ENCODE measurements at places on chromosomes 2 and 18.

DNA sequence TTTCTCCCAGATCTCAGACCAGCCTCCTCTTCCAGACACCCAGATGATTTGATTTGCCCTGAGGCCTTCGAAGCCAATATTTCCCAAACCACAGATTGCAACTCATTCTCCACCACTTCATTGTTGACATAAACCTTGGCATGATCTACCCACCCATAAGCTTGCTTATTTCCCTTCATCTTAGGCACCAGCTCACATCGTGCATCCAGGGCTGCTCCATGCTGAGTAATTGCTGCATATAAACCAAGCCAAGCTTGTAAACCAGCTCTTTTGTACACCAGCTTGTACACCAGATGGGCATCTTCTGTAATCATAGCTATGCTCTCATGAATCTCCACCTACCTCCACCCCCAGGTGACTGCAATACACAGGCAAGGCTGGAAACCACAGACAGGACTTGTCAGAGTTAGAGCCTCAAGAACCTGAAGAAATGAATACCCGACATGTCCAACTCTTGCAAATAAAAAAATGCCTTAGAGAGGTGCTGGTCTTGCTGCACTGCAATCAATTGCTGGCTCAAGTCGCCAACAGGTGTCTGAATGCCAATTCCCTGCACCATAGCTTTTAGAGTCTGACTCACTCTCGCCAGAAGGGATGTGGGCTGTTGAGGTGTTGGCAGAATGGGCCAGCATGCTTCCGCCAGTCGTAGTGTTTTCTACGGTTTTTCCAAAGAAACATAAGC lies 31.5 kb downstream of the TRABD2A start:
- no peak for DNase-seq

DNA sequence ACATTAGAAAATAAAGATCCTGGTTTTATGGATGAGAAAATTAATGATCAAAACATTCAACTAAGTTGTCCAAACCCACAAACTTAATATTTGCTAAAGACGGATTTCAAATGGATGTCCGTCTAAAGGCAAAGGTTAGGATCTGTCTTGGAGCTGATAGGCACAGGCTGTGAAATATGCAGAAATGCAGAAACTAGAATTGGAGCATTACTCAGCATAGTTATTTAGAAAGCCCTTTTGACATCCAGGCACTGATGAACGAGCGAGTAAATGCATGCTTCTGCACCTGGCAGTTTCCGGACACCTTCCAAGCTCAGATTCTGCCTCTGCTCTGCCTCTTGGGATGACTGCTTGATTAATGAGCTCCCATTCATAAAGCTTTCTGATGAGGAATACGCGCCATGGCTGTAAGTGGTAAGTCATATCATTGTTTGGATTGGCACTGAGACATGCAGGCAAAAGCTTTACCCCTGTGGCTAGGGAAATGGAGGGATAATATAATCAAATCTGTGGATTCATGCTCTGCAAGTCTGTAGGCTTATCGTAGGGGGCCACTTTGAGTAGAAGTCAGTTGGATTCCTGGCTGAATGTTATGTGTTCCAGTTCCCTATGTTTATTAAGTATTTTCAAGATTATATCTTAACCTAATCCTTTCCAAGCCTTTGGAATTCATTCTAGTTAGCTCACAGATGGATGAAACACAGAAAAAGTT lies 2176.3 kb upstream of the CELF4 start:
- DNase-seq, result no peak

DNA sequence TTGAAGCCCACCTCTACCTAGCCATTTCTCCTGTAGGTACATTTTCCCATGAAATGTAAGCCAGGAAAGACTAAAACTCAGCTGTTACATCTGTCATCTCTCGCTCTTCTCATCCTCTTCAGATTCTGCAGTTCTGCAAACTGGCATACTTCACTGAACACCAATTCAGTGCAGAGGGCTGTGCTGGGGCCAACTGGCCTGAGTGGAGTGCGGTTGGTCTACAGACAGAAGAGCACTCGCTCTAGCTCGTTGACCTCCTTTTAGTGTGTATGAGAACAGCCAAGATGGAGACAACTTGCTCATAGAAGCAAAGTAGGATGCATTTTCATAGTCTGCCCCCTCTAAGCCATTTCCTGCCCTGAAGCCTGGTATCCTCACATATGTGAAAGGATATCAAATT lies 862.6 kb downstream of the BCL11A start:
- DNase-seq, result no peak

GRCh38 chr18:64202210-64202836 lies 53.4 kb upstream of the LINC00305 start:
- DNase-seq, result no peak

DNA sequence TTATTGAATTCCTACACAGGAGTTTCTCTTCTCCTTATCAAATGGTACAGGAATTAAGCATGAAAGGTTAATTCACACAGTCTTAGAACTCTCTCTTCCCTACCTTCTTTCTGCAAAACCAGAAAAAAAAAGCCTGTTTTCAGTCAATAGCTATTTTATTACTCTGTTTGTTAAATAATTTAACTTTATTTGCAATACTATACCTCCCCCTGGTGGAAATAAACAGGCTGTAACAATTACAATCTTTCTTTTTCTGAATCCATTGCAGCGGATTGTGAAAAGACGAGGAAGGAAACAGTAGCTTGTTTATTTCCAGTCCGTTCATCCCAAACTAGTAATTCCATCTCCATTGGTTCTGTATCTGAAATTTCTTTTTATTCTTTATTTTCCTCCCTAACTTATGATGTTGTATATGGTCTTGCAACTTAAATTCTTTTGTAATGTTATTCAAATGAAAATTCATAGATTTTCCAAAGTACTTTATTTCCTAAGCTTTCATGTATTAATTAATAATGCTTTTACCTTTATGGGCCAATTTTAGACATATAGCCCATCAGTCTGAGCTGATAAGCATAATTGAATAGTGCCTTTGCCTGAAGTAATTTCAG lies 165.2 kb downstream of the SH3BP4 start:
- DNase-seq, result no peak

- no peak for DNase-seq
Observed at GRCh38 chr2:40127146-40127545, 324.7 kb downstream of the SLC8A1 start.

DNA sequence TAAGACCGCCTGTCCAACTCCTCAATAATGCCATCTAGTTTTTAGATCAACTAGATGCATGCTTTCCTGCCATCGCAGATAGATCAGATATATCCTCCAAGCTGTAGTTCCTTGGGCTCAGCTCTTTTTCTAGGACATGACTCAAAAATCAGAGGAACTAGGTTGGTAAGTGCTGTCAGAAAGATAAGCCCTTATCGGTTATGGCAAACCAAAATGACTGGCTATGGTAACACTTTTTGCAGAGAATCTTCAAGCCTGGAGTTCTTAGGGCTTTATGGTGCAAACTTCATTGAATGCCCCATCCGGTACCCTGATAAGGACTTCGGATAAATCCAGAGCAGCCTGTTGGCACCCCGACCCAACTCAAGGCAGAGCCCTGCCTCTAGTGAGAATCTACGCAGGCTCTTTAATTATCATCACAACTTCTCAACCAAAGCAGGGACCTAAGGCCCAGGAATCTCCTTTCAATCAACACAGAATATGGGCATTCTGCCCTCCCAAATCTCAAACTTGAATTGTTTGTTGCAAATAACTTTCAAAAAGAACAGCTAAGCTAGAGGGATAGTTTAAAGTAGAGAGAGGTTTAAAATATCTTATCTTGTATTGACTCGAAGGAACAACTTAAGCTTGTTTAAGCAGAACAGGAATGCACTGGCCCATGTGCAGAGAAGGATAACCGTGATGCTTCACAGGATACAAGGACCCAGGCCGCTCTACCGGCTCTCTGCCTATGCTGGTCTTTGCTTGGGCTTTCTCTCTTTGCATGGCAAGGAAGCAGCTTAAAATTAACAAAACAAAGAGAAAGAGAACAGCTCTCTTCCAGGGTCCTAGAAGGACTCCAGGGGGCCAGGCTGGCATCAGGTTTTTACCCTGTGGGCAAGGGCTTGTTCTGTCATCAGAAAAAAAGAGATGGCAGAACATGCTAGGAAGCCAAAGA lies 3.4 kb upstream of the CYP1B1 start:
- DNase-seq, result no peak

DNA sequence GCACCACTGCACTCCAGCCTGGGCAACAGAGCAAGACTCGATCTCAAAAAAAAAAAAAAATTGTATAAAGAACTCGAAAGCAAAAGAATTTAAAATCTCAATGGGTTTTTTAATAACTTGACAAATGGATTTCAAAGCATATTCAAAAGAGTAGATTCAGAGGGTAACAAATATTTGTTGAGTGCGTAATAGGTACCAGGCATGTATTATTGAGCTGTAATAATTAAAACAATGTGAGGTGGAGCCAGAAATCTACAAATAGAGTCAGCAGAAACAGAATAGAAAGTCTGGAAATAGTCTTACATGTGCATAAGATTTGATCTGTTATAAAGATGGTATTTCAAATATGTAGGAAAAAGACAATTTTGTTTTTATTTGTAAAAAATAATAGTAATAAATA lies 19.1 kb upstream of the RAB11FIP5 start:
- DNase-seq, result no peak

- DNase-seq, result no peak
Observed at GRCh38 chr2:26959331-26959730, 11.1 kb upstream of the MAPRE3 start.

GRCh38 chr18:13457327-13457726 lies 238.8 kb downstream of the LDLRAD4 start:
- no peak for DNase-seq

- no peak for DNase-seq
Observed at GRCh38 chr2:156340804-156341451, 8.4 kb upstream of the NR4A2 start.

DNA sequence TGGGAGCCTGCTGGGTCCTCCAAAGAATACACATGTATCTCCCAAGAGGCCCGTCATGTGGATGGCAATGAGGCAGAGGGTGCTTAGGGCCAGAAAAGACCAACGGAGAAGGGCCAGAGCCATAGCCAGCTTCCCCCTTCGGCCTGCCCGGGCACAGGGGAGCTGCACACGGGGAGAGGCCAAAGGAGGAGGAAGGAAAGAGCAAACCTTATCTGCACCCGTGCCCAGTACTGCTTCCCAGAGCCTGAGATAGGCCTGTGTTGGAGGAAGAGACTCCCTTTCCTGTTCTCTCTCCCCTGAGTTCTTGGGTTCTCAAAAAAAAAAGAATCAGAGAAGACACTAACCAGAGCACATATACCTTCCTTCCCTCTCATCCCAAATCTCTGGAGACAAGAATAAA lies 250.3 kb downstream of the ANAPC1 start:
- no peak for DNase-seq

DNA sequence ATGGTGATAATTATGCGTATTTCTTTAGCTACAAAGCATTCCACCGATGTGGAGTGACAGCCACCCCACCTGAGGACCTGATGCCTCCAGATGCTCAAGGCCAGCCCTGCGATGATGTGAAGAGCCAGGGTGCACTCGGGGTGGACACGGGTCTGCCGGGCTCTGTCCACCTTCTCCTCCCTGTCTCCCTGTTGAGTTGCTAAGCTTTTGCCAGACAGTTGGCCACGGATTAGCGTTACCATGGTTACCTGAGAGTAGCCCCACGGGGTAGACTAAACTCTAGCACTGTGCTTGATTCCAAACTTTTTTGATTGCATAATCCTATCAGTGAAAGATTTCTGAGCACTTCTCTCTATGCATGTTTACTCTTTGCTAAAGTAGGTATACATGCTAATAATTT lies 86.2 kb downstream of the SMIM21 start:
- no peak for DNase-seq

DNA sequence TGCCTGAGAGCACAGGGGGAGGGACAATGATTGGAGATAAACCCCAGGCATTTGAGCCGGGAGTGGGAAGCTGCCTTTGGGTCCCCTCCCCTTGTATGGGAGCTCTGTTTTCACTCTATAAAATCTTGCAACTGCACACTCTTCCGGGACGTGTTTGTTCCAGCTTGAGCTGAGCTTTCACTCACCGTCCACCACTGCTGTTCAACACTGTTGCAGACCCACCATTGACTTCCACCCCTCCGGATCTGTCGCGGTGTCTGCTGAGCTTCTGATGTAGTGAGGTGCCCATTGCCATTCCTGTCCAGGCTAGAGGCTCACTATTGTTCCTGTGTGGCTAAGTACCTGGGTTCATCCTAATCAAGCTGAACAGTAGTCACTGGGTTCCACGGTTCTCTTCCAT lies 231.6 kb upstream of the CWC22 start:
- no peak for DNase-seq

DNA sequence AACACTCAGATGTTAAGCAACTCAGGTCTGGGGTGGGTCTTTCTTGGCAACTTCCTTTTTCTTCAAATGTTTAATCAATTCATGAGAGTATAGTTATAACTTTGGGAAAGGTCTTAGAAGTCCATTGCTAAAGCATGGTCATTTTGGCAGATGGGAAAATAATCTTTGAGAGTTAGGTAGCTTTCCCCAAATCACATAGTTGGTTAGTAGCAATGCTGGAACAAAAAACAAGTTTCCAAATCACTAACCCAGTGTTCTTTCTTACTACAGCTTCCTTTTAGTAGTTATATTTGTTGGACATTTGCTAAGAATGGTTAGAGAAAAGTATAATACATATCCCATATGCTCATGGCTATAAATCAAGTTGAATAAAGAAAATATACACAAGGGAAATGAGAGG lies 185.2 kb upstream of the SLC14A2 start:
- no peak for DNase-seq

DNA sequence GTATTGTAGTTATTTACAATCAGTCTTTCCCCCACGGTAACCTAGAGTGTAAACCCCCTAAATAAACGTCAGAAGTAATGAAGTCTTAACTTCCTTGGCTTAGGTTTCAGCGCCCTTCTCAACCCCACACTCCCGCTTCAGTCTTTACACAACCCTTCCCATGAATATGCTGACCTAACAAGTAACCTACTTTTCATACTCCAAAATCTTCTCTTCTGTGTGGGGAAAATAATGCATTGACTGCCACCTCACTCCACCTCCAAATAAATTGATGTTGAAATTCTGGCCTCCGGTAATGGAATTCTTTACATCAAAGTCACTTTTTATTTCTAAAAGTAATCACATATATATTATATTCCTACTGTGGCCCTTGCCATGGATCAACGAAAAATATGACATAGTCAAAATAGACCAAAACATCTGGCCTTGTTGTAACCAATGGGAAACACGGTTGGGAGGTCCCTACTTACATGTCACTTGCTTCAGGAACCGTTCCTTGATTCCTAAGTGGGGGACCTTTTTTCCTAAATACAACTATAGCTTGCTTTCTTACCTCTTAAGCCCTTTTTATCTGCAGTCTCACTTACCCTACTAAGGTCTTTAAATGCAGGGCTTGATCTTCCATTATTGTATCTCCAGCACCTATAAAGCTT lies 961 bp downstream of the GEN1 start:
- DNase-seq, result no peak

DNA sequence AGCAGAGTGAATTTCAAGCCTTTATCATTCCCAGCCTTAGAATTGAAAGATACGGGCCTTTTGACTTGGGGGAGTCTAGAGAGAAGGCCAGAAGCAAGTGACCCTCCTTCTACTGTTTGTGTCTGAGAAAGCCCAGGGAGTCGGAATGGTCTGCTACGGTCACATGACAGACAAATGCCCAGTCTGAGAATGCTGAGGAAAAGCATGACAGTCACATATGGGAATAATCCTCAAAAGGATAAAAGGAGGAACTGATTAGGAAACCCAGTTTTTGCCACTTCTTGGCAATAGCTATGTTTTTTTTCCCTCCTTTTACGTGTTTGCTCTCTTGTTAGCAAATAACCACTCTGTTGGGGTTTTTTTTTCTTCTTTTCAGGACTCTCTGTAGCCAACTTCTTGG lies 38.1 kb upstream of the HNRNPA3 start:
- DNase-seq, result no peak
